Activated T-helper 2 cell treated with anti-CD3 and anti-CD28 coated beads, Interferon-gamma antibody, Interleukin-2, Interleukin-4, amounts not matched to agents 10 μg/mL and 5 μg/mL and 100 μg/mL, durations not matched to agents 14 hours and 24 hours and 36 hours (primary cell): ENCODE measurements at places on chromosomes 6 and 20. TPM values are rescaled to one million over a fixed set of nuclear protein-coding genes. Genes with fewer than 3 reads are reported as not detected.

TDRD6 gene
- not detected in 2 replicates for total RNA-seq

PPP2R5D gene
- total RNA-seq = 62.7 and 63.2 TPM in 2 replicates

OGFR gene
- total RNA-seq = 54.3 and 55.7 TPM in 2 replicates

OLIG3 gene
- not detected in 2 replicates for total RNA-seq

CFAP61 gene
- 0.32 TPM in 1 of 2 replicates, not detected in the other for total RNA-seq

DZANK1 gene
- total RNA-seq = 1.3 TPM in 2 replicates

NKX2-4 gene
- total RNA-seq = not detected in 2 replicates

DEFB132 gene
- total RNA-seq = not detected in 2 replicates
